ENCODE measurements at places on chromosomes 4 and X.

DNA sequence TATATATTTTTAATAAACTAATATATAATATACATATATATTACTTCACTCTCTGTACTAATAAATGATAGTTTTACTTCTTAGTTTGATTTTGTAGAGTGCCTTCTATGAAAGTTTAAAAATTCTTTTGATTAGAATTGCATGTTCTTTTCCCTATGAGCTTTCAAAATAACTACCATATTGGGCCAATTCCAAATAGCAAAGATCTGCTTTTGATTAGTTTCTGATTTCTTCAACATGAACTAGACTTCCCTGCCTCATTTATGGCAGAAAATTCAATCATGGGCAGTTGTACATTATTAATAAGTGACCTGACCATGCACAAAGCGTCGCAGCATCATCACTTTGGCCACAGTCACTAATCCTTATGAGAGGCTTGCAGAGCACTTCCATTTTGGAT, 48.9 kb upstream of the TEX13A start:
- no peak for DNase-seq

- no peak for DNase-seq
Observed at GRCh38 chr4:30461218-30461617, 259.0 kb upstream of the PCDH7 start.

DNA sequence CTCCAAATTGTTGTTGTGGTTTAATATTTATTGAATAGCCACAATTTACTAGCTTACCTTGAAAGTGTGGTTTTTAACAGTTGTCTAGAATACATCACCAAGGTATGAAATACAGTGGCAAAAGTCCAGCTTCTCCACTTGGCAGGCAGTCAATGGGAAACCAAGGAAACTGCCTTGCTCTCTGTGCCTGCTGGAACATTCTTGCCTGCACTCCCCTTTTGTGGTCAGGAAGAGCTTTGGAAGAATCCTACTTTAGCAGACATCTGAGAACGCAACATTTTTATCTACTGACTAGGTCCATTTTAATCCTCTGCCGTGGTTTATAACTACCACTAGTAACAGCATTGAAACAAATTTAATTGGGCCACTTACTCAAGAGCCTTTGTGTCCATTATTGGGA, 64.5 kb downstream of the TENM3 start:
- DNase-seq, result peak; percentile 6

DNA sequence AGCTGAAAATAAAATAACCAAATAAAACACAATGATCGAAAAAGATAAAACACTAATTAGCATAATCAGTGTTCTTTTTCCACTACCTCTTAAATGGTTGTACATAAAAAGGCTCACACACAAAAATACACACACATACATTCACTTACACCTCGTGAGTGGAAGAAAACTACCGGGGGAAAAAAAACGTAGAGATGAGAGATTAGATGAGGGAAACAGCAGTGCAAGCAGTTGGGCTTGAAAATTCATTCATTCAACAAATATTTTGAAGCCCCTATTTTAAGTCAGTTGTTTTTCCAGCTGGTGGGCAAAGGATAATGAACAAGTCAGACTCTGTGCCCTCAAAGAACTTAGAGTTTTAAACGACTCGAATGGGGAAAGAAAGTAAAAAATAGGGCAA, 1.0 kb downstream of the TBCK start:
- DNase-seq, result no peak

DNA sequence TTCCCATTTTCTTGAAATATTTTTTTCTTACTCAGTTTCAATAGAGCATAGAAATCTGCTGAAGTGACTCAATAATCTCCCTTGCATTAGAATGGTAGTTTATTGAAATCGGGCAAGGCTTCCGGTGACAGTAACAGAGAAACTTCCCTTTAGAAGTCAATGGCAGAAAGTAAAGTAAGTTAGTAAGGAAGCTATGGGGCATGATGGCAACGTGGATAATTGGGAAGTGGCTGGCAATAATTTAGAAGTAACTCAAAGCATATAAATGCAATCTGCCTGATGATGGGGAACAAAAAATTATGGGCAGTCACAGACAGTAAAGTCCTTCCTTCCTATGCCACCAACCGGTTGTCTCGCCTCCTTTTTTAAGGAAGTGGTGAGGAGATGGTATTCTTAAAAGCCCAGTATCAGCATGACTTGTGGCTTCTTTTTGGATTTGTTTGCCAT, 7.6 kb downstream of the CYBB start:
- no peak for DNase-seq

- DNase-seq, result no peak
Observed at GRCh38 chr4:150411520-150411919, 170.4 kb upstream of the MAB21L2 start.

DNA sequence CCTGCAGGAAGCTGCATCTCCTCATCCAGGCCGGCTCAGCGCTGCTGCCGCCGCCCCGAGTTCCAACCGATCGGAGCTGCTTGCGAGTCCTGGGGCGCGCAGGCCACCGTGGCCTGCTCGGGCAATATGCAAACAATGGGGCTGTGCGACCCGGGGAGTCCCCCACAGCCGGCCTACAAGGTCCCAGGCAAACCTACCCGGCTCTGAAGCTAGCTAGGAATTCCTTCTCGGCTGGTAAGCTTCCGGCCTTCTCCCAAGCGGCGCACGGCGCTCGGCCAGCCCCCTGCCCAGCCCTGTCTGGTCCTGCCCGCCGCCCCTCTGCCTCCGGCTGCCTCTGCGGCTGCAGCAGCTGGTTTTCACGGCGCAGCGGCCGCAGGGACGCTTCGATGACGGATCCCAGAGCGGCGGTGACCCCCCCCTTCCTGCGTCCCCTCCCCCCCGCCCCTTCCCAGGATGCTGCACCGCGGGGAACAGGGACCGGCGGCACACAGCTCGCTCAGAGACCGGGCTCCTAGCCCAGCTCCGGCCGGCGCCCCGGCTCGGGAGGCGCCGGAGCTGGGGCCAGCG, 59.4 kb downstream of the TSC22D3 start:
- no peak for DNase-seq

DNA sequence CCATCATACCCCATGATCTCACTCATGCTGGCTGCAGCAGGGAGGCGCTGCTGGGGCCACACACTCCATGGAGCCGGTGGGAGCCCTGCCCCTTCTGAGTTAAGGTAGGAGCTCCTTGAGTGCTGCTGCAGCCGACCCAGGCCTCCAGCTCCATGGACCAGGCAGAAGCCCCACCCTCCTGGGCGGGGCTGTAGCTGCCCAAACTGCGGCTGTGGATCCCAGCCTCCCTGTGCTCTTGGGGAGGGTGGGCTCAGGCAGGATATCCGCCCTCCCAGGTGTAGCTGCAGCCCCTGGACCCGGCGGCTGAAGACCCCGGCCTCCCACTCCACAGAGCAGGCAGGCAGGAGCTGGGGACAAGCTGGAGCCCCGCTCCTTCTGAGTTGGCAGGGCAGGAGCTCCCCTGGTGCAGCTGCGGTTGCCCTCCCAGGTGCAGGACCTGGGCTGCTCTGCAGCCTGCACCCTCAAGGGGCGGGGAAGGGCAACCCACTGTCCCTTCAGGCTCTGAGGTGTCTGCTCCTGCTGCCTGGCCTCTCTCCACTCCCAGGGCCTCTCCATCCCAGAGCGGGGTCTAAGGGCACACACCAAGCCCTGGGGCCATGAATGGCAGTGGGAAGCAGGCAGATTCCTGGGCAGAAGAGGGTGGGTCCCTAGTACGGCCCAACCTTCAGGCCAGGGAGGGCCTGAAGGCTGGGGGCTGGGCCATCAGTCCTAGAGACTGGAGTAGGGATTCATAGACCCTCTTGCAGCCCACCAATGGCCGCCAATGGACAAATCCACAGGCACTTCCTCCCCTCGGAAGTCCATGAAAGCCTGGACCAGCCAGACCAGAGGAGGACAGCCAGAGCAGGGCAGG, 466.1 kb downstream of the DTHD1 start:
- no peak for DNase-seq

GRCh38 chr4:153063490-153063889, 127.4 kb downstream of the FHDC1 start:
- DNase-seq, result no peak

GRCh38 chrX:152913346-152913745, 15.5 kb downstream of the ZNF185 start:
- DNase-seq, result no peak

DNA sequence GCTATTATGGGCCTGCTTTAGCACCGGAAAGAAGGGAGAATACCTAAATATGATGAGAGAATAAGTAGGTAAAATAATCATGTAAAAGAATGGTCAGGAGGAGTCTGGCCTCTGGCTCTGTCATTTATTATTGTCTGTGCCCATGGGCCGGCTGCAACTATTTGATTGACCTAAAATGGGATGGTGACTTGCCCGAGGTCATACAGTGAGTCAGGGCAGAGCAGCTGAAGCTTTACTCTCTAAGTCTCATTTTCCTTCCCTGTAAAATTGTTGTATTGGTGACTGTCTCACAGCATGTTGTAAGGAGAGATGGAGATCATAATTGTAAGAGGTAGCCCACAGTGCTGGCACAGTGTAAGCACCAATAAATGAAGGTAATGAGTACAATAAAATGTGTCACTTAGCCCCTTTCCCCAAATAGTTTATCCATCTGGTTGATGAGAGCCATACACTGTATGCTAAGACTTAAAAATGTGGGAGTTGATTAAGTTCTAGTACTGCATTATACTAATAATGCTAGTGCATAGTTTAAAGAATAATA, 39.6 kb downstream of the RUFY3 start:
- no peak for DNase-seq

DNA sequence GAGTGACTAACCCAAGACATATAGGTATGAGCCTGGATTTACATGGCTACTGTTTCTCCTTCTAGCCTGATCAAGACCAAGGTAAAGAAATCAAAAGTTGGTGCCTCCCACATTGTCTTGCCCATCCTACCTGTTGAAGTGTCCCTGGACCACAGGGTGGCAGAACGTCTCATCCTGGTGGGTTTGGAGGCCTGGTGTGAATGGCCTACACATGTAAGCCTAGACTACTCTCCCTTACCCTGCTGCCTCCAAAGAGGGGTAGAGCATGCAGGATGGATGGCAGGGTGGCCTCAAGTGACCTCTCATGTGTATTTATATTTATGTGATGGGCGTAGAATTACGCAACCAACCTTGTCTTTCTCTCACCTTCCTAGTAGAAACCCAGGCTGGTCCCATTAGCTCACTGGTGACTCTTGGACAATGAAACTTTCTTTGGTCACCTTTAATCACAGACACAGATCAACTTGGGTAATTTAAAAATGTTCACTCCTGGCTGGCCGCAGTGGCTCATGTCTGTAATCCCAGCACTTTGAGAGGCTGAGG, 73.3 kb upstream of the SOD3 start:
- no peak for DNase-seq

DNA sequence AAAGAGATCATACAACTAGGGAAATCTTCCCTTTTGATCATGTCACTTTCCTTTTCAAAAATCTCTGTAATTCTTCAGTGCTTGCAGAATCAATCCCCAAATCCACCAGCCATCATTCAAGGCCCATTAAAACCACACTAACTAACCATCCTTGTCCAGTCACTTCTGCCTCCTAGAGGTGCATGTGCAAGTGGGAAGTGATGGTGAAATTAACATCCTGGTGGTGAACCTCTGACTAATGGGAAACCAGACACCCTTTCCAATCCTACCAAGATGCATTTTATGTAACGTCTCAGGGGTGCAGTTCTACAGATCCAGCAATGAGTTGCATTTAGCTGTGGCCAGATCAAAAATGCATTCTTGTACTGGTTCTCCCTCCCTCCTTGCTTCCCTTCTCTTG, 341.8 kb downstream of the RAPGEF2 start:
- no peak for DNase-seq

- no peak for DNase-seq
Observed at GRCh38 chr4:127616898-127617297, 15.9 kb upstream of the INTU start.

DNA sequence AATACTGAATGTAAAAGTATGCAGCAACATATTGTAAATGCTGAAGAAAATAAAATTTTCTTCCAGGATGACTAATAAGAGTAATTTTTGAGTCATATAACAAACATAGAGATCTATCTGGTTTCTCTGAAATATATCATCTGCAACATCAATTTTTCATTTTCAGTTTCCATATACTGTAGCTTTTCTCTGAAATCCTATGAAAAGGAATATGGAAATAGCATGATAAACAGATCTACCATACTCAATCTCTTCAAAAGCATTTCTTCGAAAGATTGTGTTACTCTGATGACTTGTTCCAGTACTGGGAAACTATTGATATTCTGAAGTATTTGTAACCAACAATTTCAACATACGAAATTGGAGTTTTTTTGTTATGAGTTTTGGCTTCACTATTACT, 1156.7 kb downstream of the FAM133A start:
- no peak for DNase-seq

DNA sequence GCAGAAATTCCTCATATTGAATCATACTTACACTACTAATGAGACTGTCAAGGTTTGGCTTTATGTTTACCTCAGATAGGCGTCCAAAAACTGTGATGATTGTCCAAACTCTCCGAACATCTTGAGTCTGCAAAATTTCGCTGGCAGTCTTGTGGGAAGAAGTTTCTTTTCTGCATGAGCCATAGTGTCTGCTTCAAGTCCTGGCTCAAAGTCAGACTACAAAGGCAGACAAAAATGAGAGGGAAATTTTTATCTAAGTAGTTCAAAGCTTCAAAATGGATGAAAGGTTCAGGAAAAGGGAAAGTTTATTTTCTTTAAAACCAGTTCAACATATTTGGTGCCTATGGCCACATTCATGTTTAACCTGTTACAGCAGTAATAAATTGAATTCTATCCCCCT, 40.7 kb downstream of the PALLD start:
- no peak for DNase-seq

GRCh38 chrX:150533863-150534262, 34.6 kb upstream of the MTM1 start:
- no peak for DNase-seq

DNA sequence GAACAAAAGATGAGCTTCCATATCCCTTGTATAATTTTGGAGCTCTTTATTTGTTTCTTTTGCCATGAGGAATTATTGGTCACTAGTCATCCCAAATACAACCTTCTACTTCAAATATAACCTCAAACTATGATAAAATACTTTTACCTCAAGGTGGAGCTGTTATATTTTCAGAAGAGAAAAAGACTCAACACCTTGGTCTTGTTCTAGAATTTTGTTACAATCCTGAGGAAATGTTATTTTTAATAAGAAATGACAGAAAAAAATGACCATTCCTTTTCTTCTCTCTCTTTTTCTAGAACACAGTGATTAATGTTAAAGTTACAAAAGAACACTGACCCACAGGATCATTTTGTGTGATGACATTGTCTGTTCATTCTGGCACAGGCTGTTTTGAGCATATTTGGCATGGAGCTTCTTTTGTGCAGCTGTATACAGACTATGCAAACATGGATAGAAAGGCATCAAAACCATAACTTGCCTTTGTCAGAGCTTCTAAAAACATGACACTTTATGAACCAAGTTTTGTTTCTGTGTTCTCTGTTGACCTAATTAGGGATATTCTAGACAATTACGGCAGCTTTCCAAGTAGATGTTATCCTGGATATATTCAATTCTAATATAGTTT, 159.6 kb upstream of the CTSO start:
- no peak for DNase-seq

DNA sequence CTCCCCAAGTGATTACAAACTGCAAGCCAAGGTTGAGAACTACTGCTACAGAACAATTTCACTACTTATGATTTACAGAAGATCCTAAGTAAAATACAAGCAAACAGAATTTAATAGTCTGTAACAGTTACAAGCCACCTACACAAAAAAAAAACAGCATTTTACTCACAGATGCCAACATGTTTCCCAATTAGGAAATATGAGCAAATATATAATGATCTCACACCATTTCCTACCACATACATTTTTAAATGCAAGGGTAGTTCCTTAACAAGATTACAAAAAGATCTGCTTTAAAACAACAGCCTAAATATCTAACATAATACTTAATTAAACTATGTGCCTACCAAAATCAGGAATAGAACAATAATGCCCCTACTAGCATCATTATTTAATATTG, 63.4 kb downstream of the EFHC2 start:
- DNase-seq, result no peak
